ENCODE measurements at places on chromosomes 3 and 15.
A peak's percentile ranks its signal among the peaks of the same experiment; 100 is the strongest.

GRCh38 chr15:73518180-73518862, 75.4 kb downstream of the REC114 start:
- no peak for DNase-seq

DNA sequence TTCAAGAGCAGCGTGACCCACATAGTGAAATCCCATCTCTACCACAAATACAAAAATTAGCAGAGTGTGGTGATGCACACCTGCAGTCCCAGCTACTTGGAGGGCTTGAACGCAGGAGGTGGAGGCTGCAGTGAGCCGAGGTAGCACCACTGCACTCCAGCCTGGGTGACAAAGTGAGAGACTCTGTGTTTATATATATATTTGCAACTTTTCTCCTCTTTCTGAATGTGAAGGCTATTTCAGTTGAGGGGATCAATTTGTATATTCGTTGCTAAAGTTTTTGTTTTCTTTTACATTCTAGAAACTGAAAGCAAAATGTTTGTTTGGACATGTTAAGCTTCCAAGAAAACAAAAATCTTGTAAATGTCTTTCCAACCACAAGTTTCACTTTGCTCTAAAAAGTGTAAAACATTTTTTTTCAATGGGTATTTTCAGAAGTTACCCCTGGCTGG, 29.8 kb upstream of the FAM98B start:
- no peak for DNase-seq

GRCh38 chr3:45479621-45480035, 91.3 kb downstream of the LARS2 start:
- no peak for DNase-seq

GRCh38 chr3:8050283-8050682, 451.3 kb upstream of the LMCD1 start:
- DNase-seq: no peak

DNA sequence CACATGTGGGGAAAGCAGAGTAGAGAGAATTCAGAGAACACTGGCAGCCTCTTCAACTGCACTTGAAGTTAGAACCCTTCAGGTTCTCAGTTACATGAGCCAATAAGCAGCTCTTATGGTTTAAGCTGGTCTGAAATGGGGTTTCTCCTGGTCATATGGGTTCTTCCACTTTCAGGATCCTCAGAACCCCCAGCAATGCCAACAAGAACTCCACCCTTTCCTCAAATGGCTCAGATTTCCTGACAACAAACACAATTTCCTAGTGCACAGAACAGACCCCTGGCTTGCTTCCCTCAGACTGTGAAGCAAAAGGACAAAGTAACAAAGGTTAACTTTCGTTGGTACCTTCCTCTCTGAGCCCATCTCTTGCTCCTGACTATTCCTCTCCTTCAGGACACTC, 23.9 kb upstream of the FRMD4B start:
- DNase-seq: peak; percentile 10

DNA sequence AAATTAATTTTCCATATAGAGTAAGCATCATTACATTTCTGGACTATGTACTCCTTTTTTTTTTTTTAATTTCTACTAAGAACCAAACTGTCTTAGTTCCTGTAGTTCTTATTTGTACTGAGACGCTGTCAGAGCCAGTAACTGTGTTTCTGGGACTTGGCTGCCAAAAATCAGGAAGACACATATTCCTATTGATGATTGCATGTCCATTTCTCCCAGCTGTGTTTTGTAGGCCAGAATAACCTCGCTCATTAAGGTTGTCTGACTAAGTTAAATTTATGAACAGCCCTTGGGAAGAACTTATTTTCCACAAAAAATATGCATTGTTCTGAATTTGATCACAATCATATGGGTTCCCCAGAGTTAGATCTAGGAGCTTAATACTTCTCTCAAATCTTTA, 29.5 kb downstream of the PLSCR5 start:
- DNase-seq: no peak

GRCh38 chr15:99703603-99704443, 29.4 kb downstream of the LYSMD4 start:
- DNase-seq: peak; percentile 33

DNA sequence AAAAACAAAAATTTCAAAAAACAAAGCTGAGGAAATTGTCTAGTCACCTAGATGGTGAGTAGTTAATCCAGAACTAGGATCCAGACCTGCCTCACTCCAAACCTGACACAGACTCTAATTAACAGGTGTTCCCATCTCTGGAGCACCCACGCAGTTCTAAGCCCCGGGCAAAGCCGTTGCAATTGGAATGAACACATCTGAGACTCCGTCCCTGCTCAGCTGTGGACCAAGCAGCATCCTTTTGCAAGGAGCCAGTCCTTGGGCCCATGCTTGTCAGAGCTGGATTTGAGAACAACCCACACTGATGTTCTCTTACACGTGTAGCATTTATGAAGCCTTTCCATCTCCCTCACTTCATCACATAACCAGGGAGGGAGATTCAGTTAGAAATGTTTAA, 54.8 kb downstream of the LMCD1 start:
- DNase-seq: peak; percentile 54

DNA sequence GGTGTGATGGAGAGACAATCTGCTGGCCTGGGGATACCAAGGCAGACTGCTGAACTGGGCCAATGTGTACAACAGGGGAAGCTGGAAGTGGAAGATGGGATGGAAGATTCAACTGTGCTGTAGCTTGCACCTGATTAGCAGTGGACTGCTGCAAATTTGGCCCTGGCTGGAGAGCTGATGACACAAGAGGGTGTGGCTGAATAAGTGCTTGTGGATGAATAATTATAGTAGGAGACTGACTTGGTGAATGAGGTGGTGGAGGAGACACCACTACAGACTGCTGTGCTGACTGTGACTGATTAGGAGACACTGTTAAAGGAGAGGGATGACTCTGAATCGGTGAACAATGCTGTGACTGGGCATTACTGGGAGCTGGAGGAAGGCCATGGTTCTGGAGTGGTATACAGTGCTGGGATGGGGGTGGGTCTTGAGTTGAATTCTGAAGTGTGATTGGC, 52.5 kb downstream of the PHC3 start:
- no peak for DNase-seq

- DNase-seq: no peak
Observed at GRCh38 chr15:61989667-61990066, 70.6 kb downstream of the VPS13C start.

GRCh38 chr3:138241061-138241460, 54.0 kb downstream of the ARMC8 start:
- DNase-seq: no peak

DNA sequence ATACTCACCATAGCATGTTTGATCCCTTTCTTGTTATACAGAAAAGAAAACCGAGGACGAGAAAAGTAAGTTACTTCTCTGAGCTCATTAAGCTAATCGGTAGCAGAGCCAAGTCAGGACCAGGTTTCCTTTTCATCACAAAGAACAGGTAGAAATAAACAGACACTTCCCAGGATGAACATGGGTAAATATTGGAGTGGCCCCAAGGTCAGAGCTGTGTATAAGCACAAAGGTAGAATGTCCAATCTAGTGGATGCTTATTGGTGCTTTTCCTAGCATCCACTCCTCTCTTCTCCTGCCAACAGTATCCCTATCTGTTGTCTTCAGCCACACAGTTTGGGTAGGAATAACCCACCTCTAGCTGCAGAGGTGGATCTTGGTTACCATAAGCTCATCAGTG, 52.8 kb upstream of the THUMPD3 start:
- DNase-seq: no peak

DNA sequence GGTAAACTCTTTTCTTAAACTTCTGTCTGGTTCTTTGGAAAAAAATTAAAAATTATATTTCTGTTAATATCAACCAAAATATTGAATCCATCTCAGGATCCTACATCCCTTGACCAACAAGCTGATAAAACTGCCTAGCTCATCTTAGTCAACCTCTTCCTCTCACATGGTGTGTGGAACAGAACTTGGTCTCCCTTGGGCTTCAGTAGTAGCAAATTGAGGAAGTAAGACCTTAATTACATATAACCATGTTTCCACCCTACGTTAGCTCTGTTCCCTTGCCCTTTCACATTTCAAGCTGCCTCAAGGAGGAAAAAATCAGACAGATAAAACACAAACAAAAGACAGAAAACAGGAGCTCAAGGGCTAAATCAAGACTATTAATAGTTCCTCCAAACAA, 116.4 kb downstream of the GREM1 start:
- no peak for DNase-seq

- no peak for DNase-seq
Observed at GRCh38 chr3:80023010-80023409, 255.2 kb upstream of the ROBO1 start.

DNA sequence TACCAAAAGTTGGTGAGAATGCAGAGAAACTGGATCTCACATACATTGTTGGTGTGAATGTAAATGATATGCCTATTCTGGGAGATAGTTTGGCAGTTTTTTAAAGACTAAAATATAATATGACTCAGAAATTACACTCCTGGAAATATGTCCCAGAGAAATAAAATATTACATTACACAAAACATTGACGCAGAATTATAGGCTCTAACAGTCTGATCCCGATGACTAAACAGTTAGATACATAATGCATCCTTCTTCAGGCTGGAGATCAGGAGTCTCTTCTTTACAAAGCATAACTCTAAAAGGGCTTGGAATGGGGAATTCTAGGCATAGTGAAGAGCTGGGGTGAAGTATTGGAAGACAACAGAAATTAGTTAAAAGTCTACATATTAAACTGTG, 586.2 kb upstream of the NECTIN3 start:
- no peak for DNase-seq

- DNase-seq: no peak
Observed at GRCh38 chr3:182135056-182135455, 423.3 kb downstream of the SOX2 start.

GRCh38 chr3:178218231-178218630, 318.0 kb upstream of the KCNMB2 start:
- DNase-seq: no peak

- DNase-seq: no peak
Observed at GRCh38 chr15:66236806-66237375, 16.7 kb downstream of the MEGF11 start.

Measured in NCI-H524 (cell line).